Sigmoid colon (tissue), 7 donors: ENCODE measurements at places on chromosomes 7 and 10.

- H3K4me1 ChIP-seq: no peaks in the 10 kb centered on the region
- no peak for DNase-seq
- H3K36me3 ChIP-seq: no peaks in the 10 kb centered on the region
- H3K27me3 ChIP-seq: no peaks in the 10 kb centered on the region
These were observed 4.7 kb upstream of the ITPRIP start for GRCh38 chr10:104342941-104343411.

- DNase-seq: no peak
- H3K27me3 ChIP-seq: no peaks in the 10 kb centered on the region
- H3K27ac ChIP-seq: no peak overlapping the region
- H3K4me1 ChIP-seq: no peaks in the 10 kb centered on the region
These were observed 252.0 kb downstream of the PTEN start for GRCh38 chr10:88115407-88115806.

DNA sequence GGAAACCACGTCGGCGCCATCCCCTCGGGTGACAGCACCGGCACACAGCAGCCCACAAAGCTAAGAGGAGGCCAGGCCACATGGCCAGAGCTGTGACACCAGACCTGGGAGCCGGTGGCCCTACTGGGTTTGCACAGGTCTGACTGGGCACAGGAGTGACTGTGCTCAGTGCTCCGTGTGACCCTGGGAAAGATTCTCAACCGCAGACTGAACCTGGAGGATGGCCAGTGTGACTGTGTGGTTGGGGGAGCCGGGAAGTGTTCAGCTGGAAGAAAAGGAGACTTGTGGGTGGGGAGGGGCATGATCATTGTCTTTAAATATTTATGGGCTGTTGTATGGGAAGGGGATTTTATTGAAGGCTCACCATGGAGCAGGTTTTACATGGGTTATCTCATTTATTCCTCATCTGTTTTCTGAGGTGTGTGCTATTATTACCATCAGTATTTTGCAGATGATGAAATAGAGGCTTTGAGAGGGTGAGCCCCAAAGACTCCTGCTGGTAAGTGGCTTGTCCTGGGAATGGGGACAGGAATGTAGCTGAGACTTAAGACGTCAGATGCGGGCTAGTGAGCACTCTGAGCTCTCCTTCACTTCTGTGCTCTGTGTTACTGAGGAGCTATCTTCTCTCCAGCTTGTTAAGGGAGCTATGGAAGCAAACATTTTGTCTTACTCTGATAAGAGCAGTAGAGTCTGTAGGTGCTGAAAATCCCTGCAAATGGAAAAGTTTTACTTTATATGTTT lies 127.5 kb downstream of the TMEM178B start:
- no peak overlapping the region for H3K27ac ChIP-seq
- no peaks in the 10 kb centered on the region for H3K4me1 ChIP-seq
- H3K4me3 ChIP-seq: no peak overlapping the region

- H3K27me3 ChIP-seq: no peaks in the 10 kb centered on the region
- H3K36me3 ChIP-seq: peaks cover 34% of the 10 kb centered on the region
- no peak for DNase-seq
- H3K4me3 ChIP-seq: no peak overlapping the region
- peak overlapping the region; percentile 49 for H3K27ac ChIP-seq
These were observed 7.6 kb upstream of the ORAI2 start for GRCh38 chr7:102425639-102426267.

- no peak overlapping the region for H3K27ac ChIP-seq
- H3K4me1 ChIP-seq: no peaks in the 10 kb centered on the region
- no peak for DNase-seq
- H3K4me3 ChIP-seq: no peak overlapping the region
- H3K27me3 ChIP-seq: no peaks in the 10 kb centered on the region
These were observed 32.7 kb upstream of the NRF1 start for GRCh38 chr7:129578829-129579228.

- H3K27ac ChIP-seq: peak within 1 kb of the TSS; percentile 95
- H3K4me1 ChIP-seq: peaks cover 86% of the 10 kb centered on the region
- H3K4me3 ChIP-seq: peak within 1 kb of the TSS; percentile 74
- no peaks in the 10 kb centered on the region for H3K36me3 ChIP-seq
- H3K27me3 ChIP-seq: no peaks in the 10 kb centered on the region
These were observed at the start of gene MICALL2 for GRCh38 chr7:1458683-1459511. Gene MICALL2, minus strand, starts transcription at chr7:1459470. Its CDS starts 144 bp downstream, at chr7:1459326.

- peaks cover 10% of the 10 kb centered on the region for H3K4me1 ChIP-seq
- H3K36me3 ChIP-seq: no peaks in the 10 kb centered on the region
- no peak for DNase-seq
- no peak overlapping the region for H3K4me3 ChIP-seq
- no peak overlapping the region for H3K27ac ChIP-seq
These were observed 5.6 kb downstream of the TPK1 start for GRCh38 chr7:144830024-144830785.

GRCh38 chr10:92590623-92591549 lies 2.0 kb upstream of the KIF11 start:
- peak overlapping the region; percentile 70 for H3K4me3 ChIP-seq
- no peaks in the 10 kb centered on the region for H3K27me3 ChIP-seq
- H3K27ac ChIP-seq: peak overlapping the region; percentile 95
- H3K36me3 ChIP-seq: no peaks in the 10 kb centered on the region

DNA sequence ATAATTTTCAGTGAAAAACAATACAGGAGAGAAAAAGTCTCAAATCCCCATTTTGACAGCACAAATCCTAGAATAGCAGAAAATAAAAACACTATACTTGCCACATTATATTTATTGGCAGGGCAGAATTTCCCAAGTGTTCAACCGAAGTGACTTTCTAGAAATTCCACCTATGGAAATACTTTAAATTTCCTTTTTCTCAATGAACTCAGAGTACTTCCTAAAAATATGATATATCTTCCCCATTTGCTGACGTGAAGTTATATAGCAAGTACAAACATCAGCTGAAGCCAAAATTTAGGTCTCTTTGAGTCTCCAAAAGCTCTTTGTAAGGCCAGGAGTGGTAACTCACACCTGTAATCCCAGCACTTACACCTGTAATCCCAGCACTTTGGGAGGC lies 83.3 kb downstream of the NT5C2 start:
- H3K27me3 ChIP-seq: no peaks in the 10 kb centered on the region
- H3K4me1 ChIP-seq: peaks cover 2% of the 10 kb centered on the region
- DNase-seq: no peak
- H3K4me3 ChIP-seq: no peak overlapping the region

DNA sequence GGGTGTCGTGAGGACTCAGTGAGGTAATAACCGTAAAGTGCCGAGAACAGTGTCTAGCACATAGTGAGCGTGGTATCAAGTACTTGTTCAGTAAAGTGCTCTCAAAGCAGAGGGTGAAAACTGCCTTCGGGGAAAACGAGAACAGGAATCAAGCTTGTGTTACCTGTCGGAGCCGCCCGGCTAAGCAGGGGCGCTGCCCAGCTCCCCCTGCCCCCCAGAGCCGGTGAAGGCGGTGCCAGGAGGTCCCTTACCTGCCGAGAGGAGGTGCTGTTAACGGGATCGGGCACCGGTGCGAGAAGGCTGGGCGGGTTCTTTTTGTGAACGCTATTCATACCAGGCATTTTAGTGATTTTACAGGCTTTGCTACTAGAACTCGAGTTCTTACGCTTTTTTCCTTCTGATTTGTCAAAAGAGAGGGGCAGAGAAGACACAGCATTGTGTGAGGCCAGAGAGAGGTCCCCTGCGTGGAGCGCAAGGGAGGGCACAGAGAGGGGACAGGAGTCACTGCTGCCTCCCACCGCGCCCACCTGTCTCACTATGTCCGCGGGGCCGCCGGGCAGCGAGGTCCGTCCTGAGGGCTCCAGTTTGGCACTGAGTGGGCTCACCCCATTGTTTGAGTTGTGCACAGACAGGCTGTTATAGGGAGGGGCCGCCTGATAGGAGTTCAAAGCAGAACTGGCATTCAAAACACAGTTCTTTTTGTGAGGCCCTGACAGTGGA lies 32.5 kb upstream of the EFCAB10 start:
- no peaks in the 10 kb centered on the region for H3K27me3 ChIP-seq

- peak overlapping the region; percentile 96 for H3K27ac ChIP-seq
- peaks cover 80% of the 10 kb centered on the region for H3K4me1 ChIP-seq
- H3K4me3 ChIP-seq: no peak overlapping the region
- DNase-seq: no peak
These were observed 64.8 kb downstream of the SORBS1 start for GRCh38 chr10:95496246-95496911.

DNA sequence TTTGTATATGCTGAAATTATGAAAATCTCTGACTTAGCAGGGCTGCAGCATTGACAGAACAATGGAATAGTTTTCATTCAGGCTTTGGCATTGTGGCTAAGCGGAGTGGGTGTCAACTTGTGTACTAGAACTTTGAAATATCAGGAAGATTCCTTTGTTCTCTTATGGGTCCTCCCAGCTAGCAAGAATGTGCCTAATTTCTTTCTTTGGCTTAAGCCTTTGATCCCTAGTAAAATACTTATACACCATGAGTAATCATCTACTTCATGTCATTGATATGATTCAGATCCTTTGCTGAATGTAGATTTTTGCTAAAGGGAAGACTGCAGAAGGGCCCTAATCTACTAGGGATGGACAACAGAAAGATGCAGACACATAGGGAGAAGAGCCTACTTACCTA lies 6.2 kb downstream of the AVL9 start:
- H3K4me1 ChIP-seq: peaks cover 31% of the 10 kb centered on the region
- no peaks in the 10 kb centered on the region for H3K36me3 ChIP-seq
- H3K27me3 ChIP-seq: no peaks in the 10 kb centered on the region
- H3K27ac ChIP-seq: no peak overlapping the region

- no peak for DNase-seq
- no peaks in the 10 kb centered on the region for H3K27me3 ChIP-seq
- H3K4me3 ChIP-seq: no peak overlapping the region
- no peaks in the 10 kb centered on the region for H3K4me1 ChIP-seq
These were observed 1056.8 kb downstream of the SORCS1 start for GRCh38 chr10:106107706-106108105.

GRCh38 chr10:44015702-44016500 lies 367.2 kb upstream of the ZNF32 start:
- H3K27me3 ChIP-seq: no peaks in the 10 kb centered on the region
- peak overlapping the region; percentile 23 for H3K27ac ChIP-seq
- no peak for DNase-seq
- no peak overlapping the region for H3K4me3 ChIP-seq

DNA sequence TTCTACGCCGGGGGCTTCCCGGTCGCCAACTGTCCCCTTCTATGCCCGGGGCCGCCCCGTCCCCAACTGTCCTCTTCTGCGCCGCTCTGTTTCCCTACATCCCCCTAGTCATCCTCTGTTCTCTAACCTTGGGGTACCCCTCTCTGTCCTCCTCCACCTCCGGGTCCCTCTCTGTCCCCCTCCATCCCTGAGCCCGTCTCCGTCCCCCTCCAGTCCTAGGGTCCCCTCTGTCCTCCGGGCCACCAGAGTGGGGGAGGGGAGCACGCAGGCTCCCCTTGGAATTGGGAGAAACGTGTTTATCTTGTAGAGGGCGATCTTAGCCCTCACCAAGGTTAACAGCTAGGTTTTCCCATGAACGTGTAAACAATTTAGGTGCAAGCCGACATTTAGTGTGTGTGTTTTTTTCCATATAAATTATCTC lies 852 bp upstream of the KLF6 start:
- peak overlapping the region; percentile 100 for H3K27ac ChIP-seq
- no peaks in the 10 kb centered on the region for H3K27me3 ChIP-seq
- H3K4me1 ChIP-seq: peaks cover 15% of the 10 kb centered on the region

DNA sequence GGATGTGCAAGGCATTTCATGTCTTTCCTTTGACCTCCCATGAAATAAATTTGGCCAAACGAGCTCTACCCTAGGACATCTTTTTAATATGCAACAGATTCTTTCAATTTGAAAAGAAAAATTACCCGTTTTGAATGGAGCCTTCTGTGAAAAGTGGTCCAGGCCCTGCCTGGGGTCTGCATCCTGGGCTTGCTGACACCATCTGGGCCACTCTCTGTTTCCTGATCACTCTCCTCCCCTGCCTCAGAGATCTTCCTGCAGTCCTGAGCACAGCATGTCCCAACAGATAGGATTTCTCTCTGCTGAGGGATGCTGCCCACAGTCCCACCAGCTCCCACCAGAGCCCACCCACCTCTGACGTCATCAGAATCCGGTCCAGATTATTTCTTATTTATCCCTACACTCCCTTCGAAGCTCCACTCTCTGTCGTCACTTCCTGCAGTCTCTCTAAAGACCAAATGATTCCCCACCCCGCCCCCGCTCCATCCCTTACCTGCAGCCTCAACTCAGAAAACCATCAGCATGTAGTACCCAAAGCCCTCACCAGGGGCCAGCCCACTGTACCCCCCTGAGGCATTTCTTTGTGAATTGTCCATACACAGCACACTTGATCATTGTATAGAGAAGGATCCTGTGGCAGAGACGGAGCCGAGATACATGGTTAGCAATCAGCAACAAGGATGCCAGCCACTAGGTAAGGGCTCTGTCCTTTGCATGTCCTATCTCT lies 192.1 kb upstream of the MGMT start:
- no peaks in the 10 kb centered on the region for H3K27me3 ChIP-seq
- no peaks in the 10 kb centered on the region for H3K4me1 ChIP-seq
- DNase-seq: no peak
- H3K36me3 ChIP-seq: no peaks in the 10 kb centered on the region
